Kidney tubule cell (primary cell): ENCODE measurements at places on chromosomes 7 and 10.
A peak's percentile ranks its signal among the peaks of the same experiment; 100 is the strongest.

DNA sequence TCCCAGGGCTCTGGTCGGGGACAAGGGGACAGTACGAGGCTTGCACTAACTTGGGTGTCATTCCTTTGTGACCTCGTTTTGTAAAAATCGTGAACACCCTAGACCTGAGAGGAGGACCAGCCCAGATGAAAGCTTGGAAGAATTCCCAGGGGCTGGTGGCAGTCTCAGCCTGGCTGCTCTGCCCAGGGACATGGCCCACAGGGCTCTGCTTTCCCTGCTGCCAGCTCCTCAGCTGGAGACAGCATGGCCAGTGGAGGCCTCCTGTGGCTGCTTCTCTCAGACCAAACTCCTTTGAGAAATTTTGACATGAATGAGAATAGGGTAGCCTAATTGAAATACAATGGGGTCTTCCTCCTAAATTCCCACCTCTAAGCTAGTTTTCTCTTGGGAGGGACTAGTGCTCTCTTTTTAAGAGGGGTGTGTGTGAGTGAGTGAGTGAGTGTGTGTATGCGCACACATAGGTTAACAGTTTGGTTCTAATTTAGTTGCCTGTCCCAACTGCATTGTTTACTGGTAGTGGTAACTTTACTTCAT is 140.3 kb upstream of the EFCAB10 start:
- DNase-seq = no peak

DNA sequence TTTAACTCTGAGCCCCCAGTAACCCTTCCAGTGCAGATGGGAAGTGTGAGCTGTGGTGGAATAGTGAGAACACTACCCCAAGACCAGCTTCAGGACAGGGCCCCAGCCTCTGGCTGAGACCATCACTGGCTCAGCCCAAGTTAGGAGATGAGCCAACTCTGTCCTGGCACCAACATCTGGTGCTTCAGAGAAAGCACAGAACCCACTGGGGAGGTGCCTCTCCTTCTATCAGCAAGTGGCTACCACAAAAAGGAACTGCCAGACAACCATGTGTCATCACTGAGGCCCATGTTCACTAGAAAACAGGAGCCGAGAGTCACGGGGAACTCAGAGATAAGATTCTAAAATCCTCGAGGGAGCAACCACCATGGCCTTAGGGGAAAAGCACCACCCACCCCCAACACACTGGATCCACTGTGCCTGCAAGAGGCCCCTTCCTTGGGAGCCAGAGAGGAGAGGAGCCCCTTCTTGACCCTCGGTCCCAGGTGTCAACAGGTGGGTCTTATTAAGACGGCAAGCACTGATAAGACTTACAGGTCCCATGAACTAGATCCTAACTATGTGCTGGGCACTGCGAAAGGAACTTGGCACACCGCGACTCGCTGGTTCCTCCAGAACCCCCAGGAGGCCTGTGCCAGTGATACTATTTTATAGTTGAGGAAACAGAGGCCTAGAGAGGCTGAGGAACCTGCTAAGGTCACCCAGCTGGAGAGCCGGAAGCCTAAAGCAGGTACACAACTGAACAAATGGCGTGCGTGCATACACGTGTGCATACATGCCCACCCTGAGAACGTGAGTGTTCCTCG is 102.7 kb downstream of the FAM53B start:
- no peak for DNase-seq

GRCh38 chr10:135132-135600 is at the start of gene ZMYND11:
Gene ZMYND11, plus strand, starts transcription at chr10:135455. Its CDS starts 44,558 bp downstream, at chr10:180013.
- DNase-seq = peak; percentile 68

DNA sequence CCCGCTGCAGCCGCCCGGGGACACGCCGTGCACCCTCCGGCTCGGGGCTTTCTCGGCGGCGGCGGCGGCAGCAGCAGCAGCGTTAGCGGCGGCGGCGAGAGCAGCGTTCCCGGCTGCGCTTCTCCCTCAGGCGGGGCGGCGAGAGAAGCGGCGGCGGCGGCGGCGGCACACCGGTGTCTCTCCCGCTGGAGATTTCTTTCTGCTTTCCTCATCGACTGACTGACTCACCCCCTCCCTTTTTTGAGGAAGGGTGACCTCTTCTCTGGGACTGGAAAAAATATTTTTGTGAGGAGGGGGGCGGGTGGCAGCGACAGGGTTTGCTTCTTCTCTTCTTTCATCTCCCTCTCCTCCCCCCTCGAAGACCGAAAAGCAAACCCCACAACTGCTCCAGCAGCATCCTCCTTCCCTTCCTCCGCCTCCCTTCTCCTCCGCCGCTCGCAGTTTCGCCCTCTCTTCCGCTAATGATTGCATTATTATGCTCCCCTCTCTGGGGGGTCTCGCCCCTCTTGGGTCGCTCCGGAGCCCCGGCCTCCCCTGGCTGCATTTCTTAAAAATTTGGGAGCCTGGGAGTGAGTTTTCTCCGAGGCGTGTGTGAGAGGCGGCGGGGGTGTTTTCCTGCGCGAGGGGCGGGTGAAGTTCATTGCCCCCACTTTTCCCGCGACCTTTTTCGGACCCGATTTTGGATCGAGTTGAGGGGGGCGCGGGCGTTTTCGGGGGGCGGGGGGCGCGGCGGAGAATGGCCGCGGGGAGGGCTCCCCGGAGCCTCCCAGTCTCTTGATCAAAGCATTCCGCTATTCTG is 411 bp downstream of the AUTS2 start:
- DNase-seq = no peak

DNA sequence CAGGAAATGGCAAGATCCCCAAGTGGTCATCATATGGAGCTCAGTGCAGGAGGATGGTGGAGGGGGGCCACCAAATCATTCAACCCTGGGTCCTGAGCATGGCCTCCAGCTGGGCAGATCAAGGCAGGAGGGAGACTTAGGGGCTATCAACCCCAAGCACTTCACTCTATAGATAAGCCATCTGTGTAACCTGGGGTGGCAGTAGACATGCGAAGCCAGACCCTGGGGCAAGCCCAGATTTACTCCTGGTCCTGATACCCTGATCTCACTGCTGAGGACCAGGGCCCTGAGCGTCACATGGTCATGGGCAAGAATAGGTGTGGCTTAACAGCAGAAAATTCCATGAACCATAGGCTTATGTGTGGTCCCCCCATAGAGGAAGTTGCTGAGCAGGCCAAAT is 173.0 kb upstream of the ADCY1 start:
- DNase-seq = no peak

GRCh38 chr10:75042292-75042974 is 69.0 kb upstream of the SAMD8 start:
- peak; percentile 29 for DNase-seq

DNA sequence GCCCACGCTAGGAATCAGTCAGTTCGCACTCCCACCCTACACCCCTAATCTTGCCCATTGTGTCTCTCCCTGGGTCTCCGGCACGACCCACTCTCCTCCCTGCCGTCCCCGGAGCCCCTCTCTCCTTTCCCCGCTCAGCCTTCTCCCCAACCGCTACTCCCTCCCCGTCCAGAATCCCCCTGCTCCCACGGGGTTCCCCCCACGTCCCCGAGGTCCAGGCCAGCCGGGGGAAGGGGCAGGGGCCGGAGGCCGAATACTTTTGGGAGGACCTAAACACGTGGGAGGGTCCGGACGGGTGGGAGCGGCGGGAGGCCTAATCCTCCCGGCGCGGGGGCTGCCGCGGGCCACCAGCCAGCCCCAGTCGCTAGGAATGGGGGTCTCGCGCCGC is 560 bp downstream of the RARRES2 start:
- DNase-seq = no peak

DNA sequence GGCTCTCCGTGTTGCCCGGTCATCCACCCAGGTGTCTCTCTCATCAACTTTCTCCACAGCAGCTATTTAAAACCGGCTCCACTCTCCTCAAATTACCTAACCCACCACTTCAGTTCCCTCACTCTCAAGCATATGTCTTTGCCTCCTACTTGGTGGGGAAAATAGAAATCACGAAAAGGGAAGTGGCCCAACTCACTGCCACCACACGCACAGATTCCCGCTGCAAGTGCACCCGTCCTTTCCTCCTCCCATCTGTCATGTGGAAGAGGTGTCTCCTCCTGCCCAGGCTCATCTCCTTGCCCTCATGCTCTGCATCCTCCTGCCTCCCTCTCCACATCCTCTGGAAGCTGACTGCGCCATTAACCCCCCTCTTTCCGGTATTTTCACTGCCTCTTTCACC is 80.8 kb upstream of the MKX start:
- DNase-seq = no peak

DNA sequence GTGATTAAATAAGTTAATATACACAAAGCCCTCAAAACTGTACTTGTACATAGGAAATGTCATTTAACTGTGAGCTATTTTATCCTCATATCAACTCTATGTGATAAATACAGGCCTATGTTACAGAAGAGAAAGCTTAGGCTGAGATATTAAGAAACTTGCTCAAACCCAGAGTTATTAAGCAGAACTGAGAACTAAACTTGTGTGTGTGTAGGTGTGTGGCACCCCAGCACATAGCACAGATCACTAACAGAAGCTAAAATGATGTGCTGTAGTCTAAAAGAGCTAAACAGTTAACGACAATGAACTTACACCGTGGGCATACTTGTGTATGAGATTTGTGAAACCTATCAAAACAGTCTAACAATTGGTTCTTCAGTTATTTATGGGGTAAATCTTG is 34.5 kb downstream of the MTPN start:
- no peak for DNase-seq

GRCh38 chr10:88928254-88928653 is 24.3 kb downstream of the ACTA2 start:
- DNase-seq = no peak

GRCh38 chr7:102270178-102270887 is 16.3 kb upstream of the SH2B2 start:
- no peak for DNase-seq
